ENCODE measurements at places on chromosomes 11 and 22. TPM values are rescaled to one million over a fixed set of nuclear protein-coding genes. Genes with fewer than 3 reads are reported as not detected.

Gene CCDC15
- 0.07 TPM for total RNA-seq

Gene BBOX1
- total RNA-seq, result not detected

Gene KCNK4
- total RNA-seq, result not detected

Gene CRYBB1
- 0.22 TPM for total RNA-seq

Gene SYCE3
- total RNA-seq, result not detected

Gene SULT4A1
- total RNA-seq, result not detected

Gene KRTAP5-11
- total RNA-seq, result not detected

Gene VSIG10L2
- total RNA-seq, result not detected

Gene DGCR6
- total RNA-seq, result 13.1 TPM

Gene PKP3
- total RNA-seq, result 0.75 TPM

Gene KDM4D
- 0.60 TPM for total RNA-seq

Gene PIH1D2
- 0.49 TPM for total RNA-seq

Gene OR2AG2
- total RNA-seq, result not detected

All from psoas muscle (tissue), 8 donors.